ENCODE measurements at places on chromosomes 4 and X. TPM values are rescaled to one million over a fixed set of nuclear protein-coding genes. Genes with fewer than 3 reads are reported as not detected.
A peak's percentile ranks its signal among the peaks of the same experiment; 100 is the strongest.

GRCh38 chrX:142804085-142804484, 221.6 kb upstream of the SPANXN4 start:
- H3K4me3 ChIP-seq: no peak overlapping the region
- no peak for DNase-seq
- no peaks in the 10 kb centered on the region for H3K4me1 ChIP-seq
- no peaks in the 10 kb centered on the region for H3K27me3 ChIP-seq

DNA sequence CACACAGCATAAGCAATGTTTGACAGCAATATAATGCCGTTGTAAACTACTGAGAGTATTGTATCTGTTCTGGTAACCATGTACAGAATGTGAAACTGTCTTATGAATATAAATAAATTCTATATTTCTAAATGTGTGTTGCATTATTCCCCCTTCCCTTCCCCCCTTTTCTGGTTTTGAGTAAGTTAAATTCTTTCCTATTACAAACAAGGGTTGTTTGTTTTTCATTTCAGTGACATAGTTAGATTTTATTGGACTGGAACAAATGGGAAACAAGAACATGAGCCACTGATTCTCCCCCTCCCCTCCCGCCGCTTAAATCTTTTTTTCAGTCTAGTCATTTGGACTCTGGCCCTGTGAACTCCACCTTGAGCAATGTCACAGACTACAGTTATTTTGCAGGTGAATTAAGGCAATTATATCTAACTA, 69.8 kb downstream of the GPAT3 start:
- peaks cover 7% of the 10 kb centered on the region for H3K4me1 ChIP-seq
- H3K4me3 ChIP-seq: no peak overlapping the region
- H3K36me3 ChIP-seq: no peaks in the 10 kb centered on the region
- DNase-seq: no peak
- H3K27me3 ChIP-seq: peaks cover 13% of the 10 kb centered on the region
- no peak overlapping the region for H3K27ac ChIP-seq

DNA sequence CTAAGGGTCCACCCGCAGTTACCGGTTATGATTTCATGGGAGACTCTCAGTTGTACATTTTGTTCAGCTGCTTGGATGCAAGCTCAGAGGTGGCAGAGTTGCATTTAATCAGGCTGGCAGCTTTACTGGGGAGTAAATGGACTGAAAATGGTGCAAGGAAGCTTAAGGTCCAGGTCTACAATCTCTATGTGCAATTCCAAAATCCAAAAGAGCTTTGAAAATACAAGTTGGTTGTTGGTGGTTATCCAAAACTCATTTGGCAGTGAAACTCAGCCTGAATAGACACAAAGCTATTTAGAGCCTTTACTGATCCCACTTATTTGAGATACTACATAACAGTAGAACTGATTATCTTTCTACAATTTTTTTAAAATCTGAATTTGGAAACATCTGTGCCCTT, 11.8 kb upstream of the ZFP42 start:
- no peak for DNase-seq
- no peaks in the 10 kb centered on the region for H3K36me3 ChIP-seq
- H3K4me1 ChIP-seq: no peaks in the 10 kb centered on the region
- H3K27me3 ChIP-seq: no peaks in the 10 kb centered on the region

GRCh38 chr4:141080668-141081067, 52.6 kb downstream of the RNF150 start:
- H3K4me1 ChIP-seq: peaks cover 38% of the 10 kb centered on the region
- no peak overlapping the region for H3K4me3 ChIP-seq
- H3K27ac ChIP-seq: no peak overlapping the region
- no peaks in the 10 kb centered on the region for H3K27me3 ChIP-seq

Gene F11
- total RNA-seq: not detected

GRCh38 chr4:175263537-175263936, 345.4 kb downstream of the ADAM29 start:
- H3K27ac ChIP-seq: no peak overlapping the region
- DNase-seq: no peak
- H3K36me3 ChIP-seq: no peaks in the 10 kb centered on the region
- H3K4me1 ChIP-seq: no peaks in the 10 kb centered on the region
- H3K4me3 ChIP-seq: no peak overlapping the region

- H3K27ac ChIP-seq: no peak overlapping the region
- no peak for DNase-seq
- H3K27me3 ChIP-seq: no peaks in the 10 kb centered on the region
- H3K36me3 ChIP-seq: peaks cover 7% of the 10 kb centered on the region
Observed at GRCh38 chr4:3412257-3413020, 29.3 kb upstream of the HGFAC start.

Gene NAAA
- 15.0 TPM for total RNA-seq

- no peaks in the 10 kb centered on the region for H3K27me3 ChIP-seq
- no peak overlapping the region for H3K4me3 ChIP-seq
- no peaks in the 10 kb centered on the region for H3K36me3 ChIP-seq
- DNase-seq: no peak
- peak overlapping the region; percentile 48 for H3K27ac ChIP-seq
- peaks cover 16% of the 10 kb centered on the region for H3K4me1 ChIP-seq
Observed at GRCh38 chr4:88533088-88533790, 9.7 kb upstream of the PYURF start.

Gene HTATSF1
- 37.8 TPM for total RNA-seq

- H3K27me3 ChIP-seq: no peaks in the 10 kb centered on the region
- H3K36me3 ChIP-seq: no peaks in the 10 kb centered on the region
- H3K4me1 ChIP-seq: no peaks in the 10 kb centered on the region
- no peak overlapping the region for H3K27ac ChIP-seq
- DNase-seq: no peak
Observed at GRCh38 chr4:154858166-154858565, 77.1 kb downstream of the RBM46 start.

GRCh38 chrX:83829874-83830273, 31.1 kb upstream of the CYLC1 start:
- H3K27ac ChIP-seq: no peak overlapping the region
- H3K36me3 ChIP-seq: no peaks in the 10 kb centered on the region
- H3K27me3 ChIP-seq: no peaks in the 10 kb centered on the region
- no peak for DNase-seq
- H3K4me1 ChIP-seq: no peaks in the 10 kb centered on the region
- no peak overlapping the region for H3K4me3 ChIP-seq

Gene RAB39B
- total RNA-seq: 2.6 TPM

DNA sequence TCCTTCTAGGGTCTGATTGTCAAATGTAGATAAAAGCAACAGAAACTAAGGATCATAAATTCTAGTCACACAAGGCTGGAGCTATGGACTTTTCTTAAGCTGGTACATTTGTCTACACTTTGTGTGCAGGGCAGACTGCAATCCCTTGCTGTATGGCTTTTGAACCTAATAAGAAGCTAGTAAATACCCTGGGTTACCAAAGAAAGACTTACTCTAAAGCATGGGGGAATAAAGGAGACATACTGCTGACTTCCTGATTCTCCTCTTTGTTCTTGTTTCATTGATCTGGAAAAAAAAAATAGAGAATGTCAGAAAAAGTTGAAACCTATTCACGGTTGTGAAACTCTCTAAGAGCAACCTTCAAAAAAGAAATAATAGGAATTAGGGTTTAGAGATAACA, 216.6 kb upstream of the TLL1 start:
- H3K4me3 ChIP-seq: no peak overlapping the region
- DNase-seq: no peak
- H3K27me3 ChIP-seq: no peaks in the 10 kb centered on the region
- H3K27ac ChIP-seq: no peak overlapping the region
- H3K36me3 ChIP-seq: no peaks in the 10 kb centered on the region

DNA sequence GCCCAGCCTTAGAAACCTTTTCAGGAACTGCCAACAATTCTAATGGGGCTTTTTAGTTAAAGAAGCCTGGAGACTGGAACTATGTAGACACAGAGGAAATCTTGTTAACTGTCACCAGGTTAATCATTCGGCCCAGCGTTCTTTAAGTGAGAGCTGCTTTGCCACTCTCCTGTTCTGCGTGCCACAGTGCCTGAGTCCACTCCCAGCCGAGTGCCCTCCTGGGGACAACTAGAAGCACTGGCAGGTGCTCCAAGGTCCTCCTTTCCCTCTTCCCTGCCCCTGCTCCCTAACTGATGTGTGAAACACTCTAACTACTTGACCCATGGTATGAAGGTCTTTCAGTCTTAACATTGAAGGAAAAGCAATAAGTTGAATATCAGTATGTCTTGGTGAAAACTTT, 151.2 kb upstream of the TLL1 start:
- no peak overlapping the region for H3K27ac ChIP-seq
- H3K4me3 ChIP-seq: no peak overlapping the region
- DNase-seq: no peak

- H3K4me3 ChIP-seq: no peak overlapping the region
- DNase-seq: no peak
- peaks cover 34% of the 10 kb centered on the region for H3K4me1 ChIP-seq
- H3K36me3 ChIP-seq: peaks cover 5% of the 10 kb centered on the region
- no peaks in the 10 kb centered on the region for H3K27me3 ChIP-seq
Observed at GRCh38 chr4:86302830-86303229, 57.0 kb downstream of the MAPK10 start.

GRCh38 chr4:33060674-33061542, 2340.7 kb downstream of the PCDH7 start:
- no peak overlapping the region for H3K4me3 ChIP-seq
- DNase-seq: peak; percentile 85

GRCh38 chrX:36445566-36445965, 526.0 kb downstream of the CFAP47 start:
- H3K27ac ChIP-seq: no peak overlapping the region
- H3K27me3 ChIP-seq: no peaks in the 10 kb centered on the region
- no peak for DNase-seq

DNA sequence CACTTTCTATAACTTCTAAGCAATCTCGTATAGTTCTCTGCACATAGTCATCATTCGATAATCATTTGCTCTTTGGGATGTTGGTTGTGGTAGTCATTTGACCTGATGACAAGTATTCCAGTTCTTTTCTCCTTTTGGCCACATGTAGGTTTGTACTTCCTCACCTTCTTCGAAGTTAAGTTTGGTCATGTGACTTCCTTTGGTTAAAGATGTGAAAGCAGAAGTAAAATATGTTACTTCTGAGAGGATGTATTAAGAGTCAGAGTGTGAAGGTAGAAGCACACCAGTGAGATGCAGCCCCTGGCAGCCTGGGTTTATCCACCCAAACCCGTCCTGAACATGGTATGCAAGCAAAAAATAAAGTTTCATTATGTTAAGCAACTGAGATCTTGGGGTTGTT, 48.9 kb upstream of the ZNF518B start:
- no peak for DNase-seq
- no peak overlapping the region for H3K4me3 ChIP-seq
- H3K27me3 ChIP-seq: no peaks in the 10 kb centered on the region
- peaks cover 3% of the 10 kb centered on the region for H3K4me1 ChIP-seq
- H3K36me3 ChIP-seq: no peaks in the 10 kb centered on the region
- no peak overlapping the region for H3K27ac ChIP-seq

- no peaks in the 10 kb centered on the region for H3K27me3 ChIP-seq
- no peak overlapping the region for H3K4me3 ChIP-seq
- H3K27ac ChIP-seq: peak overlapping the region; percentile 47
- peaks cover 41% of the 10 kb centered on the region for H3K4me1 ChIP-seq
- no peak for DNase-seq
- peaks cover 20% of the 10 kb centered on the region for H3K36me3 ChIP-seq
Observed at GRCh38 chr4:7790999-7791398, 148.7 kb downstream of the AFAP1 start.

GRCh38 chr4:61630548-61630947, 430.4 kb downstream of the ADGRL3 start:
- no peak overlapping the region for H3K27ac ChIP-seq
- H3K4me3 ChIP-seq: no peak overlapping the region
- no peaks in the 10 kb centered on the region for H3K27me3 ChIP-seq
- H3K36me3 ChIP-seq: peaks cover 2% of the 10 kb centered on the region

DNA sequence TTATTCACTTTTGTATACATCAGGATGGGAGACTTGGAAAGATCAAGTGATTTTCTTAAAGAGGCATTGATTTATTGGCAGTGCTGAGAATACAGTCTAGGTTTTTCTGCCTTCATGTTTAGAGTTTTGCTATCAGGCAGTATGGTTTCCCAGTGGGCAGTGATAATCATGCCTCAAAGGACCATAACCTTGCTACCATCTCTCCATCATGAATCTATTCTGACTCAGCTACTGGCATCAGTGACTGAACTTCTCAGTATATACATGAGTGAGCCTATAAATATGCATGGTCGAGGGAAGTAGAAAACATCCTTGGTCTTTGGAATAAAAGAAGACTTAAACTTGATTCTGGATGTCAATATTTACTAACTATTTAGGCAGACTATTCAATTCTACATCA, 562.0 kb upstream of the AADAT start:
- H3K4me1 ChIP-seq: no peaks in the 10 kb centered on the region
- no peak overlapping the region for H3K27ac ChIP-seq
- peaks cover 9% of the 10 kb centered on the region for H3K27me3 ChIP-seq

DNA sequence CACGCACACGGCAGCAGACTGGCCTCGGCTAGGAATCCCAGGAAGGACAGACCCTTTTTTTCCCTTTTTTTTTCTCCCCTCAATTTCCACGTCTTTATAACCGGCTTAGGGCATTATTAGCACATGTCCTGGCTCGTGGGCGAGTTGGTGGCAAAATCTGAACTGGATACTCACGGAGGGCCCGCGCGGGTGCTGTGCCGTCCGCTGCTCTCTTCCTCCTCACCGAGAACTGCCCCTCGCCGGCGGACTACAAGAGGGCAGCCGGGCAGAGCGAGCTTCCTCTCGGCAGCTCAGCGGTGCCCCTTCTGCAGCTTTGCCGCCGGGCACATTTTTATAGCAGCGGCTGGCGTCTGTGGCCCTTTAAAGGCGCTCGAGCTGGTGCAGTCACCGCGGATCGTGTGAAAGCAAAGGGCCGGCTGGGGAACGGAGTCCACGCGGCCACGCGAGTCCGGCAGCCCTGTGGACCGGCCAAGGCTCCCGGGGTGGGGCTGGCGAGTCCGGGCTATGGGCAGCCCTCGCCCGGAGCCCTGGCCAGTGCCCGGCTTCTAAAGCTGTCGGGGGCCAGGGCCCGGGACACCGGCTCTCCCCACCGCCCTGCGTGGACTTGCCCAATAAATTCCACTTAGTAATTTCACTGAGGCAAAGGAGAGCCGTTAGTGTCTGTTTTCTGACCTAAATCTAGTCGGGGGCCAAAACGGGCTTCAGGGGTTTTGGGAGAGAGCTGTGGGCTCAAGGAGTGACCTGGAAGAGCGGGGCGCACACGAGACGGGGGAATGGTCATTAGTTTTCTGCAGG, 1.3 kb upstream of the CITED1 start:
- DNase-seq: peak; percentile 88
- H3K36me3 ChIP-seq: peaks cover 4% of the 10 kb centered on the region
- H3K27me3 ChIP-seq: peaks cover 27% of the 10 kb centered on the region
- H3K4me3 ChIP-seq: peak overlapping the region; percentile 81
- peaks cover 23% of the 10 kb centered on the region for H3K4me1 ChIP-seq

Gene COL4A6
- 36.9 TPM for total RNA-seq

DNA sequence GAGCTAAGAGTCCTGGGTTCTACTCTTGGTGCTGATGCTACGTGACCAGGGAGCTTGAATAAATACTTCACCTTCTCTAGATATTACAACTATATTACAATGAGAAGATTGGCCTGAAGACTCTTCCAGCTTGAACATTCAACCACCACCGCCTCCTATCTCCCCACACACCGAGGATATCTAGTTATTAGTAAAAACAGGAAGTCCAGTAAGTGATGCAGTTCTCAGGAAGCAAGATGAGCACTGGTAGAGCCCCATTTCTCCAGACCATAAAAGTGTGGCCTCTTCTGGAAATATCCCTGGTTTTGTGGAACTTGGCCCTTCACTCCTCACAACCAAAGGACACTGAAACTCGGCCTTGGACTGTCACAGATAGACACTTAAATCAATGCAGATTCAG, 18.5 kb downstream of the PJA1 start:
- no peaks in the 10 kb centered on the region for H3K27me3 ChIP-seq
- no peaks in the 10 kb centered on the region for H3K36me3 ChIP-seq
- H3K4me3 ChIP-seq: no peak overlapping the region
- H3K27ac ChIP-seq: no peak overlapping the region
- no peak for DNase-seq

GRCh38 chr4:15746110-15746509, 32.0 kb upstream of the CD38 start:
- H3K36me3 ChIP-seq: no peaks in the 10 kb centered on the region
- DNase-seq: no peak
- no peak overlapping the region for H3K4me3 ChIP-seq
- no peak overlapping the region for H3K27ac ChIP-seq
- H3K27me3 ChIP-seq: no peaks in the 10 kb centered on the region

Measured in osteocyte (in vitro differentiated cells).